ENCODE measurements at places on chromosomes 16 and 17.

DNA sequence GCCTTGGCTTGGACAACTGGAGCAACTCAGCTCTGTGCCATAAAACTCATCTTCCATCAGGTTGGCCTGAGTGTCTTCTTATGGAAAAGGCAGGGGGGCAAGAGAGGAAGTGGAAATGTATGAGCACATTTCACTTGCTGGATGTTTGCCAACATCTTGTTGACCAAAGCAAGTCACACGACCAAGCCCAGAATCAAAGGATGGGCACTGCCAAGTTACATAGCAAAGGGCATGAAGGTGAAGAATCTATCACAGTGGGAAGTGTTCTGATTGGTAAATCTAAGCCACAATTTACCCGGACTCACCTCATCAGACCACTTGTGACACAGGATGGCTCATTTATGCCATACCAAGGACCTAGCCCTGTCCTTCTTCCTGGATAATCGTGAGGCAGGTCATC is 310.5 kb upstream of the IRX5 start:
- no peak for DNase-seq

GRCh38 chr17:48261297-48261880 is 153.8 kb downstream of the SNX11 start:
- no peak for DNase-seq

GRCh38 chr17:73194514-73195222 is 1.8 kb downstream of the COG1 start:
- no peak for DNase-seq

DNA sequence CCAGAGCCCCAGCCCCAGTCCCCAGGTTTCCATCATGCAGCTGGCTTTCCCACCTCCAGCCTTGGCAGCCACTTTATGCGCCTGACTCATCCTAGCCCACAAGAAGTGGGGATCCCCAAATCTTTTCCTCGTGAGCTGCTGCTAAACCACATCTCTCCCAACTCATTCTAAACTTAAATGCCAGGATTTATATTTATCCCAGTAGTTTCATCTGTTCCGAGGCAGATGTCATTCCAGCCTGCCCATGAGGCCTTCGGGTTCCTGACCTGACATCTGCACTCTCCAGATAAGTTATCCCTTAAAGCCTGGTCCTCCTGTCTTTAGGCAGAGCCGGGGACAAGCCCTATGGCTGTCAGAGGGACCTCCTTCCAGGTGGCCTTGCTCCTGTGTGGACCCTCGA is 16.6 kb downstream of the PLXDC1 start:
- DNase-seq: no peak

GRCh38 chr17:70863436-70864248 is 694.3 kb downstream of the KCNJ2 start:
- DNase-seq: no peak

- DNase-seq: no peak
Observed at GRCh38 chr17:68847711-68848110, 107.5 kb downstream of the ABCA8 start.

DNA sequence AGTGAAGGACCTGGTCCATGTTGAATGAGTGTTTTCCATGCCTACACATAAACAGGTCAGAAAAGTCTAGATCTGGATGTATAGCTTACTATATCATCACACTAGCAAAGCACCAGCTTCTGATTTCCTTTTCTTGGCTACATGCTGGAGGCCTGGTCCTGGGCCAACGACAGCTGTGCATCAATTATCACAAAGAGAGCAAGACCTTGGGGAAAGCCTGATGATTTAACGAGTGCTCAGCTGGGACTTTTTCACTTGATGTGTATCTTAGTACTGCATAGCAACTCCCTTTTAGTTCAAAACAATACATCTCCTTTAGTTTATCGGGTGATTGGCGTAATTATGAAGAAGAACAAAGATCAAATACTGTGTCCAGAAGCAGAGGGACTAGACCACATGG is 358.2 kb downstream of the KIF2B start:
- no peak for DNase-seq

- DNase-seq: no peak
Observed at GRCh38 chr16:29943846-29944799, 17.8 kb upstream of the TMEM219 start.
